ENCODE measurements at places on chromosomes 2 and 18. TPM values are rescaled to one million over a fixed set of nuclear protein-coding genes. Genes with fewer than 3 reads are reported as not detected.

GRCh38 chr2:121664713-121665112, 15.5 kb upstream of the CLASP1 start:
- DNase-seq = no peak
- no peaks in the 10 kb centered on the region for H3K27me3 ChIP-seq
- H3K36me3 ChIP-seq = no peaks in the 10 kb centered on the region
- H3K4me1 ChIP-seq = no peaks in the 10 kb centered on the region
- no peak overlapping the region for H3K27ac ChIP-seq

DNA sequence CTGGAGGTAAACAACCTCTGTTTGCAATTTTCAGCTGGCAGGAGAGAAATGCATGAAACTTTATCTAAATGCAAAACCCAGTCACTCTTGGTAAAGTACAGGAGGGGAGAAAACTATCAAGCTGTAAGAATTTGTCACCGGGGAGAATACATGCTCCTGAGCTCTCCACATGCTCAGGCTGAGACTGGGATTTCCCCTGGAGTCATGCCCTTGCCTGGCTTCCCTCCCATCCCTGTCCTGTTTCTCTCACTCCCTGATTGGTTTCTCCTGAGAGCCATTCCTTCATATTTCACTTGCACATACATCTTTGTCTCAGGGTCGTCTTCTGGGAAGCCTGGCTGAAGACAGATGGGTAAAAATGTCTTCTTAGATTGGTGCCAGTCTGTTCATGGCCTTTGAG, 52.9 kb upstream of the SPATS2L start:
- no peaks in the 10 kb centered on the region for H3K36me3 ChIP-seq
- H3K27ac ChIP-seq = no peak overlapping the region
- no peaks in the 10 kb centered on the region for H3K27me3 ChIP-seq
- no peaks in the 10 kb centered on the region for H3K4me1 ChIP-seq
- no peak overlapping the region for H3K4me3 ChIP-seq

- H3K4me3 ChIP-seq = peak overlapping the region; percentile 22
- no peaks in the 10 kb centered on the region for H3K4me1 ChIP-seq
- DNase-seq = peak; percentile 64
- H3K36me3 ChIP-seq = no peaks in the 10 kb centered on the region
Measured at GRCh38 chr2:176088048-176088936, 4.2 kb upstream of the HOXD13 start.

GRCh38 chr2:175807031-175807873, 194.8 kb downstream of the LNPK start:
- no peak for DNase-seq
- H3K27me3 ChIP-seq = no peaks in the 10 kb centered on the region
- H3K36me3 ChIP-seq = no peaks in the 10 kb centered on the region
- H3K4me3 ChIP-seq = no peak overlapping the region
- no peaks in the 10 kb centered on the region for H3K4me1 ChIP-seq

- H3K4me3 ChIP-seq = no peak overlapping the region
- H3K27me3 ChIP-seq = no peaks in the 10 kb centered on the region
- H3K4me1 ChIP-seq = no peaks in the 10 kb centered on the region
Measured at GRCh38 chr2:119136093-119136492, 22.5 kb downstream of the C1QL2 start.

- H3K4me1 ChIP-seq = no peaks in the 10 kb centered on the region
- no peaks in the 10 kb centered on the region for H3K27me3 ChIP-seq
- DNase-seq = no peak
- no peak overlapping the region for H3K4me3 ChIP-seq
- no peak overlapping the region for H3K27ac ChIP-seq
Measured at GRCh38 chr2:44296653-44297052, 21.4 kb downstream of the SLC3A1 start.

DNA sequence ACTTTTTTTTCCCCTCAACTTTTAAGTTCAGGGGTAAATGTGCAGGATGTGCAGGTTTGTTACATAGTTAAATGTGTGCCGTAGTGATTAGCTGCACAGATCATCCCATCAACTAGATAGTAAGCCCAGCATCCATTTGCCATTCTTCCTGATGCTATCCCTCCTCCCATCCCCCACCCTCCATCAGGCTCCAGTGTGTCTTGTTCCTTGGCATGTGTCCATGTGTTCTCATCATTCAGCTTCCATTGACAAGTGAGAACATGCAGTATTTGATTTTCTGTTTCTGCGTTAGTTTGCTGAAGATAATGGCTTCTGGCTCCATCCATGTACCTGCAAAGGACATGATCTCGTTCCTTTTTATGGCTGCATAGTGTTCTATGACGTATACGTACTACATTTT, 47.2 kb upstream of the STON1 start:
- H3K27ac ChIP-seq = no peak overlapping the region
- no peak overlapping the region for H3K4me3 ChIP-seq
- peaks cover 17% of the 10 kb centered on the region for H3K4me1 ChIP-seq
- no peaks in the 10 kb centered on the region for H3K27me3 ChIP-seq

GRCh38 chr2:171217330-171217729, 56.6 kb upstream of the TLK1 start:
- H3K4me3 ChIP-seq = no peak overlapping the region
- no peak overlapping the region for H3K27ac ChIP-seq
- H3K36me3 ChIP-seq = no peaks in the 10 kb centered on the region
- H3K27me3 ChIP-seq = no peaks in the 10 kb centered on the region
- H3K4me1 ChIP-seq = no peaks in the 10 kb centered on the region

DNA sequence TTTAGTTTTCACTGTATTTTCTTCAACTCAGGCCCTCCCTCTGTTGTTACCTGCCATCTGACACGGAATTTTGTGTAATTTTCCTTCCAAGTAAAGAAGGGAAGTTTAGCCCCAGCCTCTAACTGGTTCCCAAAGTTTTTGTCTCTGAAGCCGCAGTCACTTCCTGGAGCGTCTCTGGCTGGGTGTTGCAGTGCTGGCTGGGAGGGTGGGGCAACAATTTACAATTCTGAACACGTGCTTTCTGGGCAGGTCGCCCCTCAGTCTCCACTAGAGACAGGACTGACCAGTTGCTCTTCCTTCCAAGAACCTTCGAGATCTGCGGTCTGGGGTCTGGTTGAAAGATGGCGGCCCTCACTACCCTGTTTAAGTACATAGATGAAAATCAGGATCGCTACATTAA, 3.5 kb downstream of the CNDP2 start:
- H3K27ac ChIP-seq = peak overlapping the region; percentile 96
- peak overlapping the region; percentile 19 for H3K4me3 ChIP-seq
- H3K36me3 ChIP-seq = peaks cover 8% of the 10 kb centered on the region
- no peaks in the 10 kb centered on the region for H3K4me1 ChIP-seq
- DNase-seq = peak; percentile 80

DNA sequence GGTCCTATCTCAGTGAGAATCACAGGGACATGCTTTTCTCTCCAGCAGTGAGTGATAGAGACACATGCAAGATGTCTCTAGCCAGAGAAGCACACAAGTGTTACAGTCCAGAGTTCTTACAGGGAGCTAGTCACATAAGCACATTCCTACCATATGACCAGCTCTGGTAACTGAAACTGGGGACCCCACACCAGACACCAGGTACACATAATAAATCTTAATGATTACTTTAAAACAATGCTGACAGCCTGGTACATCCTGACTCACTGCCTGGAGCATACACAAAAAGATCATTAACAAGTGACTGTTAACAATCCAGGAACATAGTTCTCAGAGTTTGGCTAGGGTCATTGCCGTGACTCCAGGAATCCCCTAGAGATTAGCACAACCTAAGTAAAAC, 53.6 kb downstream of the GALNT1 start:
- no peaks in the 10 kb centered on the region for H3K4me1 ChIP-seq
- no peaks in the 10 kb centered on the region for H3K36me3 ChIP-seq
- no peak overlapping the region for H3K4me3 ChIP-seq
- no peak for DNase-seq

GRCh38 chr18:31711365-31712172, 27.2 kb upstream of the B4GALT6 start:
- no peak for DNase-seq
- H3K4me1 ChIP-seq = peaks cover 6% of the 10 kb centered on the region
- no peaks in the 10 kb centered on the region for H3K27me3 ChIP-seq
- H3K27ac ChIP-seq = no peak overlapping the region

DNA sequence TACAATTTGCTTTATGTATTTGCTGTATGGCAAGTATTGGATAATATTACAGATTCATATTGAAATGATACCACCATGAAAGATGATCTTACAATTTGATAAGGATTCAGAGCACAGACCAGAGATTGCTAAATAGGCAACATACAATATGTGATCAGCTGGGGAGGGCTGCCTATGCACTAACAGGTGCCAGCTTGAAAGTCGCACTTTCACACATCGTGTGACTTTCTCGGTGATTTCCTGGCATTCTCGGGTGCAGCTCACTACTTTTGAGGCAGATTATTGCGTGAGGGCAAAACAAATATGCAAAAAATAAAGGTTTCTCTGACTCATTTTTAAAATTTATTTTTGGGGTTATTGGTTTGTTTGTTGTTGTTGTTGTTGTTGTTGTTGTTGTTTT, 36.0 kb downstream of the RBMS1 start:
- DNase-seq = no peak
- no peaks in the 10 kb centered on the region for H3K27me3 ChIP-seq
- H3K4me1 ChIP-seq = peaks cover 48% of the 10 kb centered on the region
- no peak overlapping the region for H3K27ac ChIP-seq
- no peaks in the 10 kb centered on the region for H3K36me3 ChIP-seq

DNA sequence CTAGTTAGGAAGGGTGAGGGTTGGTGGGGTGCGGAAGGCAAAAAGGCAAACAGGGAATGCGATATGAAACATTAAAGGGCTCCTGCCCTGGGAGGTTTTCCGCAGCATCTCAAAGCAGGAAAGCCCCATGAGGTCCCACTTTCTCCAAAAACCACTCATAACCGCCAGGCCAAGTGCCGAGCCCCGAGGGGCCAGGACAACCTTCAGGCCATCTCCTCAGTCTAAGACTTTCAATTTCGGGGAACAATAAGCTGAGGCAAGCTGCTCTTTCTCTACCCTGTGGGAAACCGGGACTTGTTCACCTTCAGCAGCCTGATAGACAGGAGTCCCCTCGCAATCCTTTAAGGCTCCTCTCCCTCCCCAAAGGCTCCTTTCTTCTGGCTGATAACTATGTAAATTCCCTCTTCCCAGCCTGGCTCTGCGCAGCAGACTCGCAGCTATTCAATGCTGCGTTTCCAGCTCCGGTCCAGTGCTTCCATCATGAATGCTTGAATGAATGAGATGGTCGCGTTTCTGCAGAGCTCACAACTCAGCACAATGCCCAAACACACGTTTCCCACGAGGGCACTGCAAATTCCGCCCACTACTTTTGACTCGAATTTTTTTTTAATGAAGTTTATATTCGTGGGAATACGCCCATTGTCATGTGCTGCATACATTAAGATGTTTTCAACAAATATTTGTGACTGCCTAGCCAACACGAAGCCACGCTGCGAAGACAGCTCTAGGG, 1.4 kb downstream of the LAMA1 start:
- peaks cover 14% of the 10 kb centered on the region for H3K4me1 ChIP-seq
- no peaks in the 10 kb centered on the region for H3K36me3 ChIP-seq
- no peak for DNase-seq
- no peak overlapping the region for H3K4me3 ChIP-seq

DNA sequence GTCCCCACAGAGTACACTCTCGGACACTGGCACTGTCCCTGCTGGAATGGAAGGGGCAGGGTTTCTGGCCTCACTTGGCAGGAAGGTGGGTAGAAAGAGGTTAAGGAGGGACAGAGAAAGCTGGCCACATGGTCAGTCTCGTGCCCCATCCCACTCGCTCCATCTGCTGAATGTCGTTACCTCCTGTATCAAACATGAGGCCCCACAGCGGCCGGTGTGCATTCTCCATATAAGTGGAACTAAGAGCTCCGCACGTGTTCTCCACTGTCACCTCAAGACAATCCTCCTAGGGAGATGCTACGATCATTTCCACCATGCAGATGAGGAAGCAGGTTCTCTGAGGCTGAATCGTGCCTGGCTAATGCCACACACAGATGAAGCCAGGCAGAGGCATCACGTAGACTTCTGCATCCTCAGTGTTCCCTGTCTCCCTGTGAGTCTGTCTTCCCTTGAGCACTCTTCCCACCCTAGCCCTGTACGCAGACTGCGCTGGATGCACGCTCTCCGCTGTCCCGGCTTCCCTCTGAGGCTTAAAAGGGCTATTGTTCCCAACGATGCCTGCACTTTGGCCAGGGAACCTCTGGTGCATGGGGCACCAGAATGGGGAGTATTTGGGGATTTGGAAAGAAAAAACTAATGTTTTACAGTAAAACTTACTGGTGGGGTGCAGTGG, 35.1 kb downstream of the MAL start:
- H3K4me1 ChIP-seq = no peaks in the 10 kb centered on the region
- H3K27me3 ChIP-seq = no peaks in the 10 kb centered on the region
- H3K27ac ChIP-seq = no peak overlapping the region
- DNase-seq = no peak
- H3K4me3 ChIP-seq = no peak overlapping the region

- no peaks in the 10 kb centered on the region for H3K27me3 ChIP-seq
- H3K36me3 ChIP-seq = no peaks in the 10 kb centered on the region
- H3K4me1 ChIP-seq = no peaks in the 10 kb centered on the region
Measured at GRCh38 chr18:5444269-5444668, 99.5 kb downstream of the EPB41L3 start.

- H3K36me3 ChIP-seq = no peaks in the 10 kb centered on the region
- DNase-seq = no peak
- H3K27ac ChIP-seq = no peak overlapping the region
Measured at GRCh38 chr2:122745603-122746002, 990.2 kb downstream of the TSN start.

DNA sequence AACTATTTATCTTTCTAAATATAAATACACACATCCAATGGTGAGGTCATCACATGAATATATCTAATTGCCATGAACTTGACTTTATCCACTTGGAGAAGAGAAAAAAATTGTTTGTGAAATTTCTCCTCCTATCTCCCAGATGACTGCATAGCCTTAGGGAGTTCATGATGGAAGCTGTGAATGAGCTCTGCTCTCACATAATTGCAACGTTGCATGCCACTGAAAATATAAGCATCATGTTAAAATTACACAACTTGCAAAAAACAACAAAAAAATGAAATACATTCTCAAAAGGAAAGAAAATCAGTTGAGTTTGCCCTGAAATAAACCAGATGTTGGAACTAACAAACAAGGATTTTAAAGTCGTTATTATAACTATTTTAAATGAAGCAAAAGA, 50.6 kb upstream of the OSR1 start:
- DNase-seq = no peak
- no peak overlapping the region for H3K27ac ChIP-seq
- no peaks in the 10 kb centered on the region for H3K27me3 ChIP-seq
- no peaks in the 10 kb centered on the region for H3K36me3 ChIP-seq

GRCh38 chr18:67483237-67483636, 33.3 kb downstream of the DSEL start:
- no peak for DNase-seq
- H3K27me3 ChIP-seq = no peaks in the 10 kb centered on the region
- H3K4me1 ChIP-seq = no peaks in the 10 kb centered on the region
- H3K27ac ChIP-seq = no peak overlapping the region
- no peak overlapping the region for H3K4me3 ChIP-seq

The ALLC gene
- total RNA-seq = 0.31 TPM

The LTBP1 gene
- 7.5 TPM for total RNA-seq

The ALKAL2 gene
- 1.9 TPM for total RNA-seq

The RTP5 gene
- total RNA-seq = not detected

The LOXHD1 gene
- total RNA-seq = not detected

The STARD6 gene
- total RNA-seq = not detected

The TIGD1 gene
- total RNA-seq = 1.4 TPM

The SLC23A3 gene
- total RNA-seq = 1.6 TPM

The EVX2 gene
- total RNA-seq = not detected

The RPS27A gene
- 299 TPM for total RNA-seq

The HAAO gene
- 77.1 TPM for total RNA-seq

The KCNG2 gene
- not detected for total RNA-seq

The TMEM178A gene
- total RNA-seq = 0.81 TPM

Measured in right lobe of liver (tissue), 6 donors.